ENCODE measurements at places on chromosomes 11 and 22.
A peak's percentile ranks its signal among the peaks of the same experiment; 100 is the strongest.

- peak; percentile 78 for DNase-seq
These were observed 2.0 kb upstream of the LMO2 start for GRCh38 chr11:33893711-33894397.

GRCh38 chr22:27952779-27953178 is 33.7 kb upstream of the PITPNB start:
- DNase-seq = no peak

DNA sequence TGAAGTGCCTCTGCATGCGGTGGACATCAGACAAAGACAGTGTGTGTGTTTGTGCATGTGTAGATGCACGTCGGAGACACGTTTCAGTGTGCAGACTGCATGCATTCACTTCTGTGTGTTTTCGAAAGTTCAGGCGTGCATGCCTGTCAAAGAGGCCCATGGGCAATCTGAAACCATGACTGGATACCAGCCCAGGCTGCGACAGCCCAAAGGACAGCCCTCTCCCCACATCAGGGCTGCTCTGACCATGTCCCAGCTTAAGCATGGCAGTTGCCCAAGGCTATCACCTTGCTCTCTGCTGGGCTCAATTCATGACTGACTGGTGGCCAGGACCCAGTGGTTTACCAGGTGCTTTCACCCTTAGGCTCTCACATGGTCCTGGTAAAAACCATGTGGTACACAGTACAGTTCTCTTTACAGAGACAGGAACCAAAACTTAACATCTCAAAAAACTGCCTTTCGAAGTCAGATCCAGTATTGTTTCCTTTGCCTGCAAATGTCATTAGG is 423.7 kb upstream of the CADM1 start:
- DNase-seq = no peak

DNA sequence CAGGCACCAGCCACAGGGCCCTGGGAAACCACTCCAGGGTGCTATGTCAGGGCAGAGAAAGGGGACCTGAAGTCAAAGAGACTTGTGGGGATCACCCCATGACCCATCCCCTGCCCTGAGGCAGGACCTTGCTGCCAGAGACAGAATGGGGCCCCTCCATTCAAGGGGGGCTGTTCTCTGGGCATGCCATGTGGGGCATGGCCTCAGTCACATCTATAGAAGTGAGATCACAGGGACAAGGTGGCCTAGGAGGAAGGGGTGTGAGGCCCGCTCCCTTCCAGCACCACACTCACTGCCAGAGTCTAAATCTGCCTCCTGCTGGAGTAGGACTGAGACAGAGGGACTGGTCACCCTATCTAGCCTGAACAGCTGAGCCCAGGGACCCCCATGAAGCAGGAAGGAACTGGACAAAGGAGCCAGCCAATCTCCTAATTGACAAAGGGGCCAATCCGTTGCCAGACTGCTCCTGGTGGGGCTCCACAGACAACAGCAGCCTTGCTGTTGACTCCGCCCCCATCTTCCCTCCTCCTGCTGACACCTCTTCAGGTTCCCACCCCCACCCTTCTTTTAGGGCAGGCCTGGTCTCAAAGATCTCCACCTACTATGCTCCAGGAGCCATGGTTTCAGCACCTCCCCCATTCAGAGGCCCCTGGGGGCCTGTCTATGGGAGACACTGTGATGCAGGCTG is 26.0 kb downstream of the NEAT1 start:
- DNase-seq = no peak

DNA sequence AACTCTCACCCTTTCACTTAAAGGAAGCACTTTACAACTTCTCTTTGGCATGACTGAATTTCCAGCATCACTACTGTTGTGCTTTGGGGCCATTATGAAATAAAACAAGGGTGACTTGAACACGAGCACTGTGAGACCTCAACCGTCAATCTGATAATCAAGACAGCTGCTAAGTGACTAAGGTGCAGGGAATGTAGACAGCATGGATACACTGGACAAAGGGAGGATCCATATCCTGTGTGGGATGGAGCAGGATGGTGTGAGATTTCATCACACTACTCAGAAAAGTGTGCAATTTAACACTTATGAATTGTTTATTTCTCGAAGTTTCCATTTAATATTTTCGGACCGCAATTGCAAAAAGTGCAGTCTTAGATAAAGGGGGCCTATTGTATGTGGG is 16.1 kb upstream of the EXPH5 start:
- DNase-seq = no peak

DNA sequence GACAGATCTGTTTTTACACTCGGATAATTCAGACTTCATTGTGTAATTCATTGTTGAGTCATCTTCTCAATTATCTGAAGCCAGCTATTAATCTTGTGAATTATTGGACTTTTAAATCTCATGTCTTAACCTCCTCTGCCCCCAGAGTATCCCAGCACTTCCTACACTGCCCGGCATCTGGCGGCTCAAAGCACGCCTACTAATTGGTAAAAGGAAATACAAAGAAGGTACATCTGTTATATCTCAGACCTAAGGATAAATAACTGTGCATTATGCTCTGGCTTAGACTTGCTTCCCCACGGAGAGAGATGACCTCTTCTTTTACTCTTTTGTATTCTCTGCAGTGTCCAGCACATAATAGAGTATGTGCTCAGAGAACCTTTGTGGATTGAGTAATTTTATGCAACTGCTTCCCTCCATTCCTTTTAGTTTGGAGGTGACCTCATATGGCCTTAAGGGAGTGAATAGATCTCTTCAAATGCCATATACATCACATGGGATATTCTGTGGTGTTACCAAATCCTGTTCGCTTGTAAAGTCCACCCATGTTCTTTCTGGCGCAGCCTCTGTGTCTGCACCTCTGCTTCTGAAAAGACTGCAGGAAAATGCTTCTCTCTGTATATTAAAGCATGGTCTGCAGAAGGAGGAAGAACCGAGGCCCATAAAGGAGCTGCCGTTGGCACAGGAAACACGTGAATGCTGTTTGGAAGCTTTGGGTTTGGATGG is 125.6 kb upstream of the SORL1-AS1 start:
- no peak for DNase-seq

- no peak for DNase-seq
These were observed 262.9 kb upstream of the DDI1 start for GRCh38 chr11:103773537-103773936.

- no peak for DNase-seq
These were observed 8.7 kb upstream of the CLPB start for GRCh38 chr11:72443016-72443415.

All from activated naive CD4-positive, alpha-beta T cell treated with Interleukin-2 at 50 U/mL for 16 hours (primary cell).